ENCODE measurements at places on chromosomes 7 and 10.

DNA sequence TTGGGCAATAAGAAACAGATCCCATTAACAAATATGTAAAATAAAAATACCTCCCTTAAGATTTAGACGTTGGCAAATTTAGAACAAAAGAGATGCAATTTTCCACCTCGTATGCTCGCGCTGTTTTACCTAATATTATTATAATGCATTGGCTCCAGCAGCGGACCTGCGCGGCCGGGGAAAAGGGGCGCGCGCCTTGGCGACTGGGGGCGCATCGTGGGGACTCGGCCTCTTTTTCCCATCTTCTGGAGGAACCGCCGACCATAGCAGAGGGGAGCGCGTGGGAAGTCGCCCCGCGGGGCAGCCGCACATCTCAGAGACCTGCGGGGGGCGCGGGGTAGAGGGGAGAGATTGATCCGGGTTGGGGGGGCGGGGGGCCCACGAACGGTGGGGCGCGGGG is 139.4 kb upstream of the MKI67 start:
- DNase-seq: no peak

GRCh38 chr10:113539789-113540188 is 13.1 kb upstream of the HABP2 start:
- DNase-seq: peak; percentile 43

- no peak for DNase-seq
Measured at GRCh38 chr7:93622036-93623033, 47.8 kb upstream of the CALCR start.

- DNase-seq: peak; percentile 18
Measured at GRCh38 chr10:44383749-44384600, 922 bp downstream of the CXCL12 start.

DNA sequence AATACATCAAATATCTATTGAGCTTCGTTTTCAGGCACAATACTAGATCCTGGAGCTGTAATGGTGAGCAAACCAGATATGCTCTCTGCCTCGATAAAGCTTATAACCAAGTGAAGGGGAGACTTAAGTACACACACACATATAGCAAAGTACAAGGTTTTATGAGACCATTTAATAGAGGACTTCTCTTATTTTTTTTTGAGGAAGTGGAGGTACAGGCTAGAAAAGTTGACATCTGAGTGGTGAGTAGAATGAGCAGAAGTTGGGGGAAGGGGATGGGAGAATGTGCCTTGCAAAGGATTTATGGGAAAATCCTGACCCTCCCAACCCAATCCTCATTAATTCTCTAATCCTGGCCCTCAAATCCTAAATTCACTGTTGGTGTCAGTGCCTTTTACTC is 7.7 kb downstream of the CCDC136 start:
- DNase-seq: no peak

DNA sequence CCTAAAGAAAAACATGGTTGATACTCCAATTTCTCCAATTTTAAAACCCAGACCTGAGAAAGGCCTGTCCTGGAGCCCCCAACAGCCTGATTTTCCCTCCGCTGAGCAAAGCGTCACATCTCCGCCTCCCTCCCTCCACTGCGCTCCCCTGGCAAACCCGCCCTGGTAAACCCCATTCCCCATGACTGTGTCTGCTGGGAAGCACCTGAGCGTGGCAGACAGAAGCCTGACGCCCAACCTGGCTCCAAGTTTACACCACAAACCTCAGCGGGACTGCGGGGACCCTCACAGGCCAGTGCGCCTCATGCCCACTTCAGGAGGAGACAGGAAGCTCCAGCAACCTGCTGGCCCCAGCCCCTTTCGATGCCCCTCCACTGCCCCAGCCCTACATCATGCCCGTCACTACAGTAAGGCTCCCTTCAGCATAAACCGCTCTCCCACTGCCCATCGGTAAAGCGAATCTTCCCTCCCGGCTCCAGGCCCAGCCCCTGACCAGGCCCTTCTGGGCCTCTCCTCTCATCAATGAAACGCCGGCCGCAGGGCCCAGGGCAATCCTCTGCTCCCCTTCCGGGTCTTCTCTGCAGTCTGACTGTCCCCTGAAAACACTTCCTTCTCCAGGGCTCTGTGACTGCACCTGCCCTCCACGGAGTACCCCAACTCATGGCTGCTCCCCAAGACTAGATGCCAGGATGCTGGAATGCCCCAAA is 233.3 kb downstream of the MAD1L1 start:
- no peak for DNase-seq

DNA sequence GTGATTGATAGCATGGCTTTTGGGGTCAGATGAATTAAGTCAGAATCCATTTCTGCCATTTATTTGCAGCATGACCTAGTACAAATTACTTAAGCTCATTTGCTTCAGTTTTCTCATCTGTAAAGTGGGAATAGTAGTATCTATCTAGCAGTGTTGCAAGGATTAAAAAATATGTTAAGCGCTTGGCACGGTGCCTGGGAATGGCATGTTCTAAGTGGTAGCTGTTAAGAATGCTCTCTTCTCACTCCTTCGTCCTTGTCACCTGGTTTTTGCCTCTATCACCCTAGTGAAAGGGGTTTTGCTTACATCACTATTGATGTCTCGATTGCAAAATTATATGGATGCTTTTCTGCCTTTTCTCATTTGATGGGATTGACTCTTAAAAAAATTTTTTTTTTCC is 7.4 kb downstream of the TMEM248 start:
- DNase-seq: no peak

DNA sequence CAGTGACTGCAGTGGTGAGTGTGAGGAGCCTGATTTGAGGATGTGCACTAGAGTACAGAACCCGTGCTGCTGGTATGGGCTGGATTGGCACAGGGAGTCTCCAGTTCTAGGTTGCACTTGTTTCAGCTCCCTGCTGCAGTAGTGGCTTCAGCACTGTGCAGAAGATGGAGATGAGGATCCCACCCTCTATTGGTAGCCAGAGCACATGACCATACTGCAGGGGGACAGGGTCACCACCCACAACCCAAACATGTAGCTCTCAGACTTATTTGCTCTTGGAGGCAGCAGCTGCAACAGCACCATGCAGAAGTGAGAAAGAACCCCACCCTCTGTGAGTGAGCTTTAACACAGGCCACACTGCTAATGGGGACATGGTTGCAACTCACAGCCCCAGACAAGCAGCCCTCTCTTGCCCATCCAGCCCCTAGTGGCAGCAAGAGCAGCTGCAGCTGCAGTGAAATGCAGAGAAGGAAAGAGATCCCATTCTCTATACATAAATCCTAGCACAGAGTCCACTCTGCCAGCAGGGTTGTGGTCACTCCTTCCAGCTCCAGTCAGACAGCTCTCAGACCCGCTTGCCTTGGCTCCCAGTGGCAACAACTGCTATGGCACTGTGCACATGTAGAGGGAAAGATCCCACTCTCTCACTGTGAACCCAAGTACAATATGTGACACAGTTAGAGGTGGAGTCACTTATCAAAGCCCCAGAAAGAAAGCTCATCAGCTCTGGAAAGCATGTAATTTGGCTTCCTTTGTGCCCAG is 51.4 kb upstream of the SCIN start:
- no peak for DNase-seq

GRCh38 chr10:119453313-119453712 is 89.2 kb downstream of the RGS10 start:
- DNase-seq: no peak

- no peak for DNase-seq
Measured at GRCh38 chr7:97011536-97012364, 6.4 kb downstream of the DLX6 start.

GRCh38 chr7:78768859-78769258 is 684.6 kb downstream of the MAGI2 start:
- DNase-seq: no peak

GRCh38 chr7:130960208-130960988 is 226.4 kb upstream of the KLF14 start:
- peak; percentile 97 for DNase-seq

GRCh38 chr7:142321391-142321790 is 63.5 kb upstream of the PRSS58 start:
- no peak for DNase-seq

DNA sequence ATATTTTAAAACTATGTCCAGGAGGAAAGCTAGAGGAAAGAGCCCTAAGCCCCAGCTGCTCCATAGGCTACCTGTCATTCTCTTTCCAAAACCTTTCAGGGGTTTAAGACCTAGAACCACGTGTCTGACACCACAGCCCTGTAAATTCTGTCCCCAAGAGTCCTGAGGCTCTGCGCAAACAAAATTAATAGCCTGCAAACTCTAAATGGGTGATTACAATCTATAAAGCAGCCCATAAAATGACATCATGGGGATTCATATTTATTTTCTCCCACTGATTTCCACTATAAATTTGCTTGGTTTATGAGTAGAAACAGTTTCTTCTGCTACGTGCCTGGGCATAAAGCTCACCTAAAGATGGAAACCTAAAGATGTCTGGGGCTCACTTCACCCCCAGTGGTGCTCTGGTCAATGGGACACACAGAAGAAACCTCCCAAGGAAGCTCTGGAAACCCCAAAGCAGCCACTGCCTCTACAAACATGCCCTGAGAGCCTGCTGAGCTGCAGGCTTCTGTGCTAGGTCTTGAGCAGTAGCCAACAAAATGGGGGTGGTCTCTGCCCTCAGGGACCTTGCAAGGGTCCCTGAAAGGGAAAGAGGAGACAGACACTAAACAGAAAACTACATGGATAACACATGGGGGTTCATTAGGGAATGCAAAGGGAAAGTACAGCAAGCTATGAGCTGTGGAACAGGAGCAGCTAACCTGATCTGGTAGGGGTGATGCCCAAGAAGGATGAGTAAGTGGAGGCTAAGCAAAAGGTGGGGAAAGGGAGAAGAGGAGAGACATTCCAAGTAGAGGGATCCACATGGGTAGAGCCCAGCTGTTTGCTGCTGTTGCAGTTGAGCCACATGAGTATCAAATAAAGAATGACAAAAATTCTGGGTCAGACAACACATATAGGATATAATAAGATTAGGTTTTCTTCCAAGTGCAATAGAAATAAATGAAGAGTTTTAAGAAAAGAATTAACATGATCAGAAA is 331.7 kb downstream of the KCNMA1 start:
- DNase-seq: no peak

DNA sequence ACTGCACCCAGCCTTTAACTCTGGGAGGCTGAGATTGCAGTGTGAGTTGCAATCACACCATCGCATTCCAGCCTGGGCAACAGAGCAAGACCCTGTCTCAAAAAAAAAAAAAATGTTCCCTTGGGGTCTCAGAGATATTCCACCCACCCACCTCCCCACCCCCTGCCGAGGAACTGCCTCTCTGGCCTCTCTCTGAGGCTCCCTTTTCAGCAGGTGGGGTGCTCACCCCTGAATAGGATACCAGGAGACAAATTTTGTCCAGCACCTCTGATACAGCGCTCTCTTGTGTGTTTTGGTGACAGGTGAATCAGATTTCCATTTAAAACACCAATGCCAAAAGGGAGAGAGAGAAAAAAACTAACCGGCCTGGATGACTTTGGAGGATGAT is 92.6 kb upstream of the KIF5B start:
- no peak for DNase-seq

GRCh38 chr10:122504610-122504950 is 43.2 kb downstream of the HTRA1 start:
- peak; percentile 89 for DNase-seq

DNA sequence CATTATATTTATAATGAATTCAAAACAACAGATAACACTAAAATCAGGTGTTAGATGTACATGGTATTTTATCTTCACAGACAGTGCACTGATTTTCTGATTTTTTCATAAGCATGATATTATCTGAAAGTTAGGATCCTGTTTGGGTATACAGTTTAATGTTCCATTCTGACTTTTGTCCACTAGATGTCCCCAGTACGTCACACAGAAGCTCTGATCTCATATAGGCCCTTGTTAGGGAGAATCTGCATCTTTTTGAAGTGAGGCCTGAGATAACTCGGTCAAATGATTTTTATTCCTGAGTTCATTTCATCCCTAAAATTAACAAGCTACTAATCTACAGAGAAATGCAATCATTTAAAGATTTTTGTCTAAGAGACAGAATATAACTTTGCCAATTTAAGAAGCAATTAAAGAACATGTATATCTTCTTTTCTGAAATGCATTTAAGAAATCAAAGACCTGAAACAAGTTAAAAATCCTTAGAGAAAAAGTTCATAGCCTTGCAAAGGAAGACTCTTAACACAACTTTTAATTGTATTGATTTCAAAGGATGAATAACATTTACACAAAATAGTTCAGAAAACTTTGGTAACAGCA is 72.0 kb upstream of the TES start:
- peak; percentile 53 for DNase-seq

DNA sequence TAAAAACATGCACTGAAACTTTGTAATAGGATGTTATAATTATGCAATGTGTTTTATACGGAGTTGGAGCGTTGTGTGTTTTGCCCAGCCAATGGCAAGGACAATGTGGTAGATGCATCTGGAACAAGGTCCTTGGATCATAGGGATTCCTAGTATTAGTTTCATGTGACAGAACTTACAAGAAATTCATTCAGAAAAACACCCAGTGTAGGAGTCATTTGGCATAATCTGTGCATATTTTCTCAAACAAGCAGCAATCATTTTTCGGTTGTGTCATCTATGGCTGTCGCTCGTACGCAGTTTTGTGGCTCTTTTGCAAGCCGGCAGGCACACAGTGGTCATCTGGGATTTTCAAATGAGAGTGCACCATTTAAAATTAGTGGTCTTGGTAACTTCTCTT is 19.8 kb downstream of the CREB5 start:
- peak; percentile 36 for DNase-seq

GRCh38 chr10:14926061-14926470 is 27.8 kb downstream of the DCLRE1C start:
- DNase-seq: no peak

- no peak for DNase-seq
Measured at GRCh38 chr7:14229047-14229446, 239.6 kb upstream of the ETV1 start.

- no peak for DNase-seq
Measured at GRCh38 chr7:44998153-44998871, 1.7 kb upstream of the CCM2 start.

GRCh38 chr7:98217623-98218582 is 6.7 kb downstream of the BHLHA15 start:
- DNase-seq: no peak

GRCh38 chr10:3467052-3467951 is 294.7 kb upstream of the PITRM1 start:
- peak; percentile 92 for DNase-seq

DNA sequence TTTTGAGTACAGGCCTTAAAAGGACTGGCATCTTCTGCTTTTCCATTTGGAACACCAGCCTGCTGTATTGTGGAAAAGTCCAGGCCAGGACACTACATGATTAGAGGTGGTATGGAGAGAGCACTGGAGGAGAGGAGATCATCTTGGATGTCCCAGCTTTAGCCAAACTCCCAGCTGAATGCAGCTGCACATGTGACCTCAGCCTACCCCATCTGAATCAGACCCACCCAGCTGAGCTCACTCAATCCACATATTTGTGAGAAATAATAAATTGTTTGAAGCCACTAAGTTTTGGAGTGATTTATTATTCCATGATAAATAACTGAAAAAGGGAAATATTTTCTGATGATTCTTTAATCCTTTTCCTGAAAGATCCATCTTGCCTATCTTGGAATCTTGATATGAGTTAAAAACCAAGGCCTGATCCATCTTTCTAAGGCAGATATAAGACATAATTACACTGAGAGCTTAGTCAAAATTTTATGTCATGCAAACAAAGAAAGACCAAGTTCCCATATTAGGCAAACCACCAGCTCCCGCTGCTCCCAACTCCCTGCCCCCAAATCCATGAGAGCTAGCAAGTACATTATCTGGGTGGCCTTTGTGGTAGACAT is 55.1 kb upstream of the TRIL start:
- no peak for DNase-seq

GRCh38 chr7:100456562-100456961 is 7.5 kb downstream of the SPACDR start:
- no peak for DNase-seq

- DNase-seq: no peak
Measured at GRCh38 chr7:52283335-52283734, 752.1 kb upstream of the POM121L12 start.

- no peak for DNase-seq
Measured at GRCh38 chr7:112193915-112194502, 12.2 kb downstream of the DOCK4 start.
